ENCODE measurements at places on chromosomes 2 and 18.

- DNase-seq, result no peak
- peaks cover 8% of the 10 kb centered on the region for H3K27me3 ChIP-seq
- H3K4me1 ChIP-seq, result no peaks in the 10 kb centered on the region
Observed at GRCh38 chr2:190812506-190813294, 67.9 kb upstream of the GLS start.

GRCh38 chr2:194564422-194564821 lies 1092.6 kb upstream of the SLC39A10 start:
- no peaks in the 10 kb centered on the region for H3K4me1 ChIP-seq
- no peak overlapping the region for H3K4me3 ChIP-seq
- DNase-seq, result no peak
- no peaks in the 10 kb centered on the region for H3K36me3 ChIP-seq
- H3K27ac ChIP-seq, result no peak overlapping the region

GRCh38 chr2:15359716-15360531 lies 201.2 kb downstream of the NBAS start:
- no peak for DNase-seq
- no peak overlapping the region for H3K27ac ChIP-seq
- H3K4me1 ChIP-seq, result no peaks in the 10 kb centered on the region
- no peaks in the 10 kb centered on the region for H3K27me3 ChIP-seq
- no peak overlapping the region for H3K4me3 ChIP-seq
- H3K36me3 ChIP-seq, result peaks cover 12% of the 10 kb centered on the region

DNA sequence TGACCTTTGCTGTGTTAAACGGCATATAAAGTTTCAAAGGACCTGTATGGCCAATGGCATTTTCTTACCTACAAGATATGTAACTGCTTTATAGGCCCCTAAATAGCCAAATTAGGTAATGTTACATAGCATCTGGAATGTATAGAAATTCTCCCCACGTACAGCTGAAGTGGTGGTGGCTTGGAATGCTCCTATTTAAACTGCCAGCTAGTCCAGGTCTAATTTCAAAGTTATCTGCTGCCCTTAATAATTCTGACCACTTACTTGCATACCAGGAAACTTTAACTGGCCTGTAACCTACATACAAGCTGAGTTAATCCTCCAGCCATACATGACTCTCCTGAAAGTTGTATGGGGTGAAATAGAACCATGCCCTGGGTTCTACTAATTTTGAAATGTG lies 1.3 kb downstream of the KIAA2012 start:
- no peak overlapping the region for H3K4me3 ChIP-seq
- H3K27me3 ChIP-seq, result peaks cover 27% of the 10 kb centered on the region
- H3K27ac ChIP-seq, result no peak overlapping the region
- no peaks in the 10 kb centered on the region for H3K4me1 ChIP-seq

- no peaks in the 10 kb centered on the region for H3K36me3 ChIP-seq
- no peak overlapping the region for H3K27ac ChIP-seq
- no peaks in the 10 kb centered on the region for H3K27me3 ChIP-seq
- no peak overlapping the region for H3K4me3 ChIP-seq
- DNase-seq, result no peak
- peaks cover 40% of the 10 kb centered on the region for H3K4me1 ChIP-seq
Observed at GRCh38 chr2:10368491-10369231, 66.0 kb downstream of the HPCAL1 start.

GRCh38 chr18:77101410-77102258 lies 30.9 kb downstream of the MBP start:
- H3K4me1 ChIP-seq, result peaks cover 88% of the 10 kb centered on the region
- no peaks in the 10 kb centered on the region for H3K27me3 ChIP-seq

GRCh38 chr2:234419726-234420125 lies 77.2 kb downstream of the ARL4C start:
- peaks cover 13% of the 10 kb centered on the region for H3K36me3 ChIP-seq
- peak overlapping the region; percentile 31 for H3K4me3 ChIP-seq
- H3K4me1 ChIP-seq, result peaks cover 57% of the 10 kb centered on the region
- H3K27me3 ChIP-seq, result no peaks in the 10 kb centered on the region
- peak overlapping the region; percentile 72 for H3K27ac ChIP-seq

DNA sequence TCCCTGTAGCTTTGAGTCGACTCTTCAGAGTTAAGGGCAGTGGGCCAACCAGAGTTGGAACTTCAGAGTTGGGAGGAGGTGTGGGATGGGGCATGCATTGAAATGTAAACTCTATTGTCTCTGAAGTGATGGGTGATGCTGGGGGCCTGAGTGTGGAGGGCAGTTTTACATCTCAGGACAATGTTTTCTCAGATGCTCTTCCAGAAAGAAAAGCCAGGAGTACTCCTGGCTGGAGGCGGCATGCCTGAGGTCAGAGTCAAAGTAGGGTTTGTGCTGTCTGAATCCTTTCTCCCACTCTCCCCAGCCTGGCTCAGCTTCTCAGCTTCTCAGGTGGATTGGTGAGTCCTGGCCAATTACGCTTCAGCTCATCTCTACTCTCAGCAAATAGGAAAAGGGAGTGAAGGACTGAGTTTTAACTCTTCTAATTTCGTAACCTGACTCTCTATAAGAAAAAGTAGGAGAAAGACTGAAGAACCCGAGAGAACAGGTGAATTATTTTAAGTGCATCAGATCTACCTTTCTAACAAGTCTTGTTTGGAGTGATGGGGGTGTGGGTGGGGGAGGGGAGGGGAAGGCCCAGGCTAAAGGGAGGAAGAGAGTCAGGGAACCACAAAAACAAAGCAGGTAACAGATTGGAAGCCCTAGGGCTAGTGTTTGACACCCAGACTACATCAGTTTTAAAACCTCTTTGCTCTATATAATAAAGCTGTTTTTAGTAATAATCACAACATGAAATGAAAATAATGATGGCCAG lies 107.5 kb upstream of the PELI1 start:
- H3K36me3 ChIP-seq, result peaks cover 1% of the 10 kb centered on the region
- H3K27me3 ChIP-seq, result peaks cover 21% of the 10 kb centered on the region

DNA sequence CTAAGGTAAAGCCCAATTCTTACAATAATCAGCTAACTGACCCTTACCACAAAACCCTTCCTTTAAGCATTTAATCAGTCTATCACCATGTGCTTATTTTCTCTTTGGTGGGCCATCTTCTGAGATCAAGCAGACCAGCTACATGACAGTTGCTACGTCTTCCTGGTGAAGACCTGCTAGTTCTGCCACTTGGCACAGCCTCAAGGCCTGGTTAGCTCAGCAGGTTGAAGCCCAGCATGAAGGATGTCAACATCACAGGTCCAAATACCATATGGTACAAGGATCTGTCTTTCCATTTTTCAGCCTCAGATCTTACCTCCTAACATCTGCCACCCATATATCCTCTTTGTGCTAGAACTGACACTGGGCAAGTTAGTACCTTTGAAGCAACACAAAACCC lies 636.9 kb downstream of the LRP1B start:
- H3K27me3 ChIP-seq, result no peaks in the 10 kb centered on the region
- DNase-seq, result no peak
- H3K36me3 ChIP-seq, result no peaks in the 10 kb centered on the region
- no peaks in the 10 kb centered on the region for H3K4me1 ChIP-seq
- H3K4me3 ChIP-seq, result no peak overlapping the region

DNA sequence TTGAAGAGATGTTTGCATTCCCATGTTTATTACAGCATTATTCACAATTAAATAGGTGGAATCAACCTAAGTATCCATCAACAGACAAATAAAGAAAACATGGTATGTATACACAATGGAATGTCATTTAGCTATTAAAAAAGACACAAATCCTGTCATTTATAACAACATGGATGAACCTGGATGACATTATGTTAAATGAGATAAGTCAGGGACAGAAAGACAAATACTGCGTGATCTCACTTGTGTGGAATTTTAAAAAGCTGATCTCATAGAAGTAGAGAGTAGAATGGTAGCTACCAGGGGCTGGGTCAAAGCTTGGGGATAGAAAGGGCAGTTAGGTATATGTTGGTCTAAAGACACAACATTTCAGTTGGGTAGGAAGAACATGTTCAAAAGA lies 376.3 kb downstream of the EPHA4 start:
- no peaks in the 10 kb centered on the region for H3K36me3 ChIP-seq
- DNase-seq, result no peak
- no peak overlapping the region for H3K27ac ChIP-seq
- no peak overlapping the region for H3K4me3 ChIP-seq
- H3K27me3 ChIP-seq, result peaks cover 13% of the 10 kb centered on the region

GRCh38 chr2:143824791-143825190 lies 695.1 kb downstream of the ZEB2 start:
- no peaks in the 10 kb centered on the region for H3K36me3 ChIP-seq
- peaks cover 10% of the 10 kb centered on the region for H3K27me3 ChIP-seq
- no peaks in the 10 kb centered on the region for H3K4me1 ChIP-seq
- no peak for DNase-seq
- no peak overlapping the region for H3K4me3 ChIP-seq

- H3K27ac ChIP-seq, result no peak overlapping the region
- H3K27me3 ChIP-seq, result no peaks in the 10 kb centered on the region
- no peaks in the 10 kb centered on the region for H3K36me3 ChIP-seq
- no peak for DNase-seq
- H3K4me3 ChIP-seq, result no peak overlapping the region
Observed at GRCh38 chr18:61470031-61470674, 136.9 kb downstream of the CDH20 start.

- H3K27me3 ChIP-seq, result peaks cover 9% of the 10 kb centered on the region
- H3K27ac ChIP-seq, result no peak overlapping the region
- no peaks in the 10 kb centered on the region for H3K36me3 ChIP-seq
- no peaks in the 10 kb centered on the region for H3K4me1 ChIP-seq
Observed at GRCh38 chr18:51321696-51322095, 124.2 kb upstream of the MEX3C start.

GRCh38 chr2:86672027-86672545 lies 48.0 kb upstream of the RMND5A start:
- H3K36me3 ChIP-seq, result no peaks in the 10 kb centered on the region
- no peaks in the 10 kb centered on the region for H3K4me1 ChIP-seq
- no peak overlapping the region for H3K27ac ChIP-seq
- H3K27me3 ChIP-seq, result peaks cover 1% of the 10 kb centered on the region

DNA sequence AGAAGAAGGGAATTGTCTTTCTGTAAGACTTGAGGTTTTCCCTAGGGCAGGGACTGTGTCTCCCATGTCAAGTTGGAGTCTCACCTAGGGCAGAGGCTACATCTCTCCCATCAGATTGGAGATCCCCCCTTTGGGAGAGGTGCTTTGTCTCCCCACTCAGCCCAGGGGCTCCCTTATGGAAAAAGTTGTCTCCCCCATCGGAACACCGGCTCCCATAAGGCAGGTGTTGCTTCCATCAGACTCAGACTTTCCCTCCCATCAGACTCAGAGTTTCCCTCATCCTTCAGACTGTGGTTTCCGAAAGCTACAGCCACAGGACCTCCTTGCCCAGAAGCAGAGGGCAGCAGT lies 5.8 kb downstream of the ANKRD53 start:
- DNase-seq, result no peak
- H3K36me3 ChIP-seq, result peaks cover 17% of the 10 kb centered on the region

All from central memory CD8-positive, alpha-beta T cell (primary cell).